Esophagus muscularis mucosa (tissue), 4 donors: ENCODE measurements at places on chromosomes 6 and 20. TPM values are rescaled to one million over a fixed set of nuclear protein-coding genes. Genes with fewer than 3 reads are reported as not detected.

The TBC1D32 gene
- 3.1 TPM for total RNA-seq

The NMBR gene
- total RNA-seq: not detected

The KIFC1 gene
- total RNA-seq: not detected

The ANGPT4 gene
- 0.46 TPM for total RNA-seq

The NOX3 gene
- total RNA-seq: not detected

The CAGE1 gene
- not detected for total RNA-seq

The SLC22A1 gene
- total RNA-seq: not detected

The CPNE5 gene
- 2.3 TPM for total RNA-seq

The EPB41L1 gene
- 40.7 TPM for total RNA-seq

The GHRH gene
- total RNA-seq: not detected

The PAQR8 gene
- total RNA-seq: 15.9 TPM

The RSPH9 gene
- total RNA-seq: 0.17 TPM

The CGA gene
- not detected for total RNA-seq

The RUNX2 gene
- 1.0 TPM for total RNA-seq

The TMX4 gene
- total RNA-seq: 63.1 TPM

The SGK2 gene
- total RNA-seq: 0.66 TPM

The MUC22 gene
- total RNA-seq: not detected

The SYCP2 gene
- 1.2 TPM for total RNA-seq

The CLPSL2 gene
- total RNA-seq: not detected

The XRN2 gene
- total RNA-seq: 49.0 TPM

The PRKN gene
- total RNA-seq: 11.4 TPM

The OR2H1 gene
- not detected for total RNA-seq

The TMEM170B gene
- total RNA-seq: 7.0 TPM

The FAXC gene
- 41.7 TPM for total RNA-seq

The UBR2 gene
- total RNA-seq: 36.1 TPM

The DDO gene
- total RNA-seq: 1.5 TPM

The CD93 gene
- 80.7 TPM for total RNA-seq
